ENCODE measurements at places on chromosomes 4 and X.
A peak's percentile ranks its signal among the peaks of the same experiment; 100 is the strongest.

DNA sequence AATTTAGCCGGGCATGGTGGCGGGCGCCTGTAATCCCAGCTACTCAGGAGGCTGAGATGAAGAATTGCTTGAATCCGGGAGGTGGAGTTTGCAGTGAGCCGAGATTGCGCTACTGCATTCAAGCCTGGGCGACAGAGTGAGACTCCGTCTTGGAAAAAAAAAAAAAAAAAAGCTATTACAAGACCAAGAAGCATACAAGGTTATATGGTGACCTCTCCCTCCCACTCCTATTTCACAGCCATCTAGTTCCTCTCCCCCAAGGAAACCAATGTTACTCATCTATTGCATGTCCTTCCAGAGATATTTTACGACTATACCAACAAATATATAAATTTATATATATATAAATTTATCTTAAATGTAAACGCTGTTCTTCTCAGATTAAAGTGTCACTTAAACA lies 3.2 kb downstream of the SLC9A7 start:
- no peak for DNase-seq

DNA sequence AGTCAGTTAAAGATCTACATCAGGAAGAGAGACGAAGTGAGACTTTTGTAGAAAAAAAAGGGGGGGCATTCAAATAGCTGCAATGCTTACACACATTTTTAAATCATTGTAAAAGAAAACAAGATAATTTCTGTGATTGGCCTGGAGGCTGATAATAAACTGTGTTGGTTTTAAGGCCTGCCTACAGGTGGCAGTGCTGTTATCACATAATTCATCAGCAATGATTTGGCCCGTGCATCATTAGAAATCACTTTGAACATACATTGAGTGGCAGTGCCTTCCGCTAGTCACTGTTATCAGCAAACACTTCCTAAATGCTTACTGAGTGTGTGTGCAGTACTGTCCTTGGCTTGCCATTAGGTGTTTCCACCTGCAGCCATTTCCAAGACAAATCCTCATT lies 831.9 kb downstream of the TRIML1 start:
- no peak for DNase-seq

- no peak for DNase-seq
Measured at GRCh38 chrX:28042826-28043564, 61.7 kb upstream of the DCAF8L1 start.

GRCh38 chr4:153643406-153644383 lies 40.4 kb upstream of the TLR2 start:
- no peak for DNase-seq

DNA sequence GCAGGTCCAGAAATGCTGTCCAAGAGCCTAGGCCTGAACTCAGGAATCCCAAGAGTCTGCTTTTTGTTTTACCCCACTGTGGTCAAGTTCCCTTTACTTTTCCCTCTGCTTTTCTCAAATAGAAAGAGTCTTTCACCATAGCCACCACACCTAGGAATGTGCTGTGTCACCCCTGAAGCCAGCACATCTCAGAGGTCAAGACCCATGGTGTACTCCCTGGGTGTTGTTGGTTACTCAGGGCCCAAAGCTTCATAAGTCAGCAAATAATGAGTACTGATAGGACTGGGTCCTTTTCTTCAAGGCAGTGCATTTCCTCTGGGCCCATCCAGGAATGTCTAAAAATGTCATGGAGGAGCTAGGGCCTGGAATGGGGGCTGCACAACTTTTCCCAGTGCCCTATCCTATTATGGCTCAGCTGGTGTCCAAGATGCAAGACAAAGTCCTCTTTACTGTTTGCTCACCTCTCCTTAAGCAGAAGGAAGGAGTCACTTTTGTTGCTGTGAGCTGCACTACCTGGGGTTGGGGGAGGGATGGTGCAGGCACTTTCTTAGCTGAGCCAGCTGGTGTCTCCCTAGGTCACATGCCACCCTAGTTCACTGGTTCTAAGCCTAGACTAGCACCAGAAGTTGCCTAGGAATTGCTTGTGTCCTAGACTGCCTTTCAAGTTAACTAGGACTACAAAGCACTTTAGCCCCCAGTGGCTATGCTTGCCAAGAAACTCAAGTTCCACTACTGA lies 62.4 kb upstream of the RXFP1 start:
- DNase-seq: peak; percentile 6

DNA sequence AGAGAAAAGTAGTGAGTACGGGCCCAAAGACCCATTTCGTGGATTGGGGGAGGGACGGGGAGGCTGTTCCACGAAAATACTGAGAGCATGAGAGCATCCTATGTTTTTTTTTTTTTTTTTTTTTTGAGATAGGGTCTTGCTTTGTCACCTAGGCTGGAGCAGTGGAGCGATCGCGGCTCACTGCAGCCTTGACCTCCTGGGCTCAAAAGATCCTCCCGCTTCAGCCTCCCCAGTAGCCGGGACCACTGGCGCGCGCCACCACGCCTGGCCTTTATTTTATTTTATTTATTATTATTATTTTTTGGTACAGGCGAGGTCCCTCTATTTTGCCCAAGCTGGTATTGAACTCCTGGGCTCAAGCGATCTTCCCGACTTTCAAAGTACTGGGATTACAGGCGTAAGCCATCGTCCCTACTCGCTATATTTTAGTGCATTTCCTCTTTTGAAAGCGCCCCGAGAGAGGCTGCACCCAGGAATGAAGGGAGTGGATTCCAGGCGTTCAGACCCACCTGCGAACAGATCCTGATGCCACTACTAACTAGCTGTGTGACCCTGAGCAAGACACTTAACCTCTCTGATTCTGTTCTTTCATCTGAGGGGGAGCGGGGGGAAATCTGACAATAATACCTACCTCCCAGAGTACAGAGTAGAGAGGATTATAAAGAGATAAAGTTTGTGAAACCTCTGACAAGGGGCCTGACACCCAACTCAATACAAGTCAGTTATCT lies 5.4 kb upstream of the MSX1 start:
- DNase-seq: no peak

DNA sequence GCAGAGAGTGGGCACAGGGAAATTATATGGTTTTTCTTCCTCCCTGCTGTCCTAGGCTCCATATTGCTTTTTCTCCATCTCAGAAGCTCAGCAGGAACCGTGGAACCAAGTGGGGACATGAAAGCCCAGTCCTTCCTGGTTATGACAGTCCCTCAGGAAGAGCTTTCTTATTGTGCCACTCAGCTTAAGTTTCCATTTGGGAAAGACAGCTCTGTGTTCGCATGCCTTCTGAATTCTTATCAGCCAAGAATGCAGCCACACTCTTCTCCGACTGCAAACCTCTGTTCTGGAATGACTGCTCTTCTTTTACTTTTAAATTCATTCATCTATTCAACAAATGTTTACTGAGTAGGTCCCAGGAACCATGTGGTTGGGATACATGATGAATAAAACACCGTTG lies 58.0 kb upstream of the PPARGC1A start:
- no peak for DNase-seq

GRCh38 chrX:41781500-41781899 lies 57.5 kb downstream of the GPR82 start:
- no peak for DNase-seq

GRCh38 chrX:46920235-46920634 lies 8.0 kb downstream of the JADE3 start:
- no peak for DNase-seq

DNA sequence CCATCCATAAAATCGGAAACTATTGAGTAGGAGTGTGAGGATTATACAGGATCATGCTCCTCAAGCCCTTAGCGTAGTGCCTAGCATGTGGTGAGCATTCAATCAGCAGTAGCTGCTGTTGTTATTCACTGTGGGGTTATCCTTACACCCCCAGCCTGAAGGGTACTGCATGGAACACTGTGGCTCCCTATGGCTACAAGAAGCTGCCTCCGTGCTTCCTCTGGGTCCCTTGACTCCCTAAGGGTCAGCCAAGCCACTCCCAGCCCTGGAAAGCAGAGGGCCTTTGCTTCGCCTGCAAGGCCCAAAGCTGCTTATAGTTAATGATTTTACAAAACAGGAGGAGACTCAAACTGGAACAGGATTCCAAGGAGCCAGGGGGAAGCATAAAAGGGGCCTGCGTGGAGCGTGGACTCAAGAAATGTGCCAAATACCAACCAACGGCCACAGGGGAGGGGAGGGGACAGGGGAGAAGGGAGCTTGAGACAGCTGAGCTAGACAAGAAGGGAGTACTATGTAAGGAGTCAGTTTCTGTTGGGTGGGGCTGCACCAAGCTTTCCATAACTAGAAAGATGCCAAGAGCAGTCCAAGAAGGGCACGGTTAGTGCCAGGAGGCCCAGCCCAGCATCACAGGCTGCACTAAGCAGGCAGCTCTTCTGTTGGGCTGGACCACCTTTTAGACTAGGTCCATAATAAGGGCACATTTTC lies 15.9 kb downstream of the SEPTIN6 start:
- no peak for DNase-seq

DNA sequence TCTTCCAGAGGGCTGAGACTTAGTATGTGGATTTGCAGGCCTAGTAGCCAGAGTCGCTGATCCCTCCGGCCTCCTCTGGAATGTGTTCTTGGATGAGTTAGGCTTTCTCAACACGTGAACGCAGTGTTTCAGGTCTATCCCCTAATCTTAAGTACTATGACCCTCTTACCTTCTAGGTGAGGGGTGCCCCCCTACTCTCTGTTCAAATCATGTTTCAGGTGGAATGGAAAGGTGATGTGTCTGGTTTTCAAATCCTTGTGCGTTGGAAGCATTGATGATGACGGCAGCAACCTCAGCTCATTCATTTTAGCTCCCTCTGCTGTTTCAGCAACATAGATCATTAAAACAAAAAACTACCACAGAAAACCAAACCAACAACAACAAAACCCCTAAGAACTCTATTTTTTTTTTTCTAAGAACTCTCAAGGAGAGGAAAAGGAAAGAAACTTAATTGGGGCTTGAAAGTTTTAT lies 56.4 kb downstream of the RWDD4 start:
- no peak for DNase-seq

DNA sequence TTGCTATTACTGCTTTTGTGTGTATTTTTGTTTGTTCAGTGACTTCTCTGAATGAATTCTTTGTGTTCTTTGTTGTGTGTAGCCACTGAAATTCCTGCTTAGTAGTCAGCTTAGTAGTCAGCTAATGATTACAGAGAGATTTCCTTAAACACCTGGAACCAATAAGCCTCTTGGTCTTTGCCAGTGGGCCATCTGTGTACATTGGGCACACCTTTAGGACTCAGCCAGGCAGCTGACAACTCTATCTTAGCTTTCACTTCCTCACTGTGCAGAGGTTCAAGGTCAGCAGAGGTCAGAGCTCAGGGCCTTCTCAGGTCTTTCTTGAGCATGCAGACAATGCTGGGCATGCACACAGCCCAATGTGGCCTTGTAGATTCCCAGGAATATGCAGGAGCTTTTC lies 59.3 kb downstream of the RWDD4 start:
- no peak for DNase-seq

DNA sequence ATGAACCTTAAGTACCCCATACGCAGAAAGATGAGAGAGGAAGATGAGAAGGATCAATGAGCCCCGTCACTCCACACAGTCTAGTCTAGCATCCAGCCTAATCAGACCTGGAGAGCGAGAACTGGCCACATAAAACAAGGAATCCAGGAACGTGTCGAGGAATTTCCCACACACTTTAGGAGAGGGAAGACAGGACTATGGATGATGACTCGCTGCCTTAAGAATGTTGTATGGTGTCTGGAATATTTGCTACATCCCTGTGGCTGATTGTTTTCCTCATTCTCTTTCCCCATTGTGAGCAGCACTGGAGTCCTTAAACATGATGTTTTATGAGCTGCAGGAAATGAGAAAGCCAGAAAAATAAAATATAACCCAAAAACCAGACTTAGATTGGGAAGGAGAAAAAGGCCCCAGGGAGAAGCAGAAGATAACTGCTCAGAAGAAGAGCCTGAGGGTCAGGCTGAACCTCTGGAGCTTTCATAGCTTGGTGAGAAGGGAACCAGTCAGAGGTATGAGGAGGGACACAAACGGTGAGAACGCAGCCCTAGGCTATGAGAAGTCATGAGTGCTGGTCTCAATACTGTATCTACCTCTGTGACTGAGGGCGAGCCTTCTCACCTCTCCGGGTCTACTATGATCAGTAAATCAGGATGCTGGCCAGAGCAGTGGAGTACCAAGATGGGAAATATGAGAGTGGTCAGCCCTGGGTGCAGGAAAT lies 139.5 kb upstream of the NOCT start:
- peak; percentile 60 for DNase-seq

- DNase-seq: no peak
Measured at GRCh38 chr4:151771664-151772063, 10.9 kb upstream of the GATB start.

DNA sequence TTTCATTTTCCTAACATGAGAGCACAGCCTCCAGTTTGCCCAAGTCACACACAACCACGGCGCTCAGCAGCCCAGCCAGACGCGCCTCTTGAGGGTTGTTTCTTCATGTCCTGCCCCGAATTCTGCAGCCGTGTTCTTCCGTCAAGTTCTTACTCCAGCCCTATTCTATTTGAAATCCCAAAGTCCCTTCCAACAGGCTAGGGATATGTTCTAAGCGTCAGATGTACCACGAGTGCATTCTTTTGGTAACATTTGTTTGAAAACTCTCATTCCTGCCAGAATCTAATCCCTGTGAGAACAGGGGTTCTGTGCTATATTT lies 23.1 kb downstream of the ACSL1 start:
- no peak for DNase-seq

GRCh38 chrX:123924186-123924585 lies 37.3 kb upstream of the STAG2 start:
- peak; percentile 37 for DNase-seq

- no peak for DNase-seq
Measured at GRCh38 chr4:57410331-57411052, 300.3 kb upstream of the IGFBP7 start.

DNA sequence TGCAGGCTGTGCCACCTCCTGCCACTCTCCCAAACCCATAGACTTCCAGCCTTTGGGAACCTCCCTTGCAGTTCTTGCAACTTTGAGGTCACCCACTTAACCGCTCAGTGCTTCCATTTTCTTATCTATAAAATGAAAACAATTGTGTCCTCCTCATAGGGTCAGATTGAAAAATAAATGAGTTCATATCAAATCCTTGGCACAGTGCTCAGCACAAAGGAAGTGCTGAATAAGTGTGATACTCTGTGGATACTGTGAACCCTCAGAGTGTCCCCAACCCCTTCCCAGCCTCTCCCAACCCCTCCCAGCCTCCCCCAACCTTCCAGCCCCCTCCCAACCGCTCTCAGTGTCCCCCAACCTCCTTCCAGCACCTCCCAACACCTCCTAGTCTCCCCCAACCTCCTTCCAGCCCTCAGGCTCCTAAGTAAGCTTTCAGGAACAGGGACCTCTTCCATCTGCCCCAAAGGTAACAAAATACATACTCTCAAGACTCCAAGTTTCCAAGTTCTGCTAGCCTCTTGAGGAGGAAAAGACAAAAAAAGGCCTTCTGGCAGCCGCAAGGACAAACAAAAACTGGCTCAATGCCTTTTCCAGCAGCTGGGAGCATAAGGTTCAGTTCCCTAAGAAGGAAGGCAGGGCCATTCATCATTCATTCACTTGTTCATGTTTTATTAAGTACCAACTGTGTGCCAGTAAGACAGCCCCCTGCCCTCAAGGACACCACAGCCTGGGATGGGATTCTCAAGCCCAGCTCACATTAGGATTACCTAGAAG lies 46.1 kb upstream of the LGI2 start:
- DNase-seq: no peak

- DNase-seq: no peak
Measured at GRCh38 chr4:168584321-168584771, 87.5 kb downstream of the PALLD start.
